Pulmonary artery endothelial cell (primary cell): ENCODE measurements at places on chromosomes 5 and 9. TPM values are rescaled to one million over a fixed set of nuclear protein-coding genes. Genes with fewer than 3 reads are reported as not detected.
A peak's percentile ranks its signal among the peaks of the same experiment; 100 is the strongest.

SLIT3 gene
- 0.25 and 0.99 TPM in 2 replicates for total RNA-seq

DNA sequence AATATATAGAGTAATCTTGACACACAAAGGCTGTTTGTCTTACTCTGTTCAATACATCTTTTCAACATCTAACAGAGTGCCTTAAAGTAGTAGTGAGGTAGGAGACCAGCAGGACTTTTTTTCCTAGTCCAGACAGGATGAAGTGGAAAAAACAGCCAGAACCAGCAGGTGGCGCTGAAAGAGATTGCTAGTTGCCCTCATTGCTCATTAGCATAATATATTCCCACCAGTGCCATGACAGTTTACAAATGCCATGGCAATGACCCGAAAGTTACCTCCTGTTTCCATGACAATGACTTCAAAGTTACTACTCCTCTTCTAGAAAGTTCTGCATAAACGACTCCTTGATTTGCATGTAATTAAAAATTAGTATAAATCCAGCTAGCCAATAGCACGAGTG is 387.4 kb downstream of the ACTL7B start:
- DNase-seq = no peak

- DNase-seq = no peak
These were observed 85.9 kb downstream of the HRH2 start for GRCh38 chr5:175743676-175744210.

SH2D3C gene
- total RNA-seq = 56.8 and 58.3 TPM in 2 replicates

DNA sequence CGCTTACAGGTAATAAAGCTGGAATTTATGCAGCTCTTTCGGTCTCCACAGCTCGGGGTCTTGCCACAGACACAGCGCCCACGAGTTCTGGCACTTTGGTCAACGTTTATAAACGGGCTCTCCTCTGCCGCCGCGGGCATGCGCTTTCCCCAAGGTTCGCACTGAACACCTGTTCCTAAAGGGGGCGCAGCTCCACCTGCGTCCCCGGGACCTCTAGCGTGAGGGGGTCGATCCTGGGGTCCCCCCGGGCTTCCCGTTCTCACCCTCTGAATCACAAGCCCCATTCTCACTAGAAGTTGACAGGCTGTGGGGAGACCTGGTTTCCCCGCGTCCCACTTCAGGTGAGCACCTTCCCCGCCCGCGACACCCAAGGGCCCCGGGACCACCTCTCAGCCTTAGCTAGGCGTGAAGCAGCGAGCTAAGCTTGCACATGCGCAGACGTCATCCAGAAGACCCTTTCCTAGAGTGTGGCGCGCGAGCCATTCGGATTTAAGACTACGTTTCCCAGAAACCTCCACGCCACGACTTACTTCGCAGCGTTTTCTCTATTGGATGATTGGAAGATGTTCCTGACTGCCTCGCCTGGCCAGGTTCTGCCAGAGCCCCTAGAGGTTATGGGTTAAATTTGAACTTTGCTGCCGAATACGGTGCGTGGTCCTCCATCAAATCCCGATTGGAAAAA is 21.3 kb upstream of the ZNF782 start:
- DNase-seq = peak; percentile 56

GRCh38 chr5:129853588-129853987 is 50.7 kb upstream of the CHSY3 start:
- DNase-seq = no peak

DNA sequence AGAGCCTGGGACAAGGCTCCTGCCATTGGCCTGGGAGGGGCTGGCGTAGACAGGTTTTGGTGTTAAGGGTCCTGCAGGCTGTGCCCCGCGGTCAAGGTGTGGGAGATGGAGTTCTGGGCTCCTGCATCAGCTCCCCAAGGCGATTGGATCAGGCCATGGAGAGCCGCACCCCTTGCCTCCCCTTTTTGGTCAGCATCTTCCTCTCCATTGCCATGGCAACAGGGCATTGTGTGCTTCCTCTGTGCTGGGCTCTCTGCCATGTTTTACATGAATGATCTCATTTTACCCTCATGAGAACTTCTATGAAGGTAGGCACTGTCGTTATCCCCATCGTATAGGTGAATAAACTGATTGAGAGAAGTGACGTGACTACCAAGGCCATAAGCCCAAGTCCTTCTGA is 344.3 kb upstream of the CLINT1 start:
- DNase-seq = no peak

LIFR gene
- total RNA-seq = 35.8 and 37.4 TPM in 2 replicates

- no peak for DNase-seq
These were observed 18.6 kb upstream of the SLC6A19 start for GRCh38 chr5:1182633-1183423.

- DNase-seq = no peak
These were observed 164.0 kb downstream of the GHR start for GRCh38 chr5:42587096-42587723.

DNA sequence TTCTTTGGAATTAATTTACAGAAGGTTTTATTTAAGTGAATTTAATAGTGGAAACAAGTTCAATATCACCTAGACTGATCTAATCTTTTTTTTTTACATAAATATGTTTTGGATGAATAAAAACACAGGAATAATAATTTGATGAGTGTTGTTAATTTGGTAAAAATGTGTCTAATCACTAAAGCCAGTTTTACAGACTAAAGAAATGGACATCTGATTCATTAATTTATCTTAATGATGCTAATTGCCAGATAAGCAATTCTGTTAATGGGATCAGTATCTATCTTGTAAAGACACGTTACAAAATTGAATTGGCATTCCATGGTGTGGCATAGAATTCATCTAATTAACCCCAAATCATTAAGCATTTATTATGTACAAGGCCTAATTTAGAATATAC is 743.3 kb upstream of the CDH6 start:
- no peak for DNase-seq

IL9 gene
- total RNA-seq = not detected in 2 replicates

SPATA31C1 gene
- total RNA-seq = not detected in 2 replicates

DNA sequence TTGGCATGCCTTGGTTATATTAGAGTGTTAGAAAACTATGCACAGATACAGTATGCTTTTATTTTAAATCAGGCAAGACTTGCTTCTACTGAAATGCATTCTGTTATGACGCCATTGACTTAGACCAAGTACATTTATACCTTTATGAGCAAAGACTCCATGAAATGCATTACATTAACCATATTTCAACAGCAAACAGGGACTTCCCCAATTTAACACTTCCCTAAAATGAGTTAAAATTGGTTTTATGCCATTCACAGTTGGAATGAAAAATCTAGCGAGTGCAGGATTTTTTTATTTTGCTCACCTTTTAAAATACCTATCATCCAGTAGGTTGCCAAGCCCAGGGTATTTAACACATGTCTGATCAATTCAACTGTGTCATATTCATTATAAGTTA is 272.1 kb upstream of the IZUMO3 start:
- no peak for DNase-seq

DNAJC18 gene
- total RNA-seq = 5.9 and 7.6 TPM in 2 replicates

IL4 gene
- total RNA-seq = not detected in 2 replicates

- DNase-seq = no peak
These were observed 30.6 kb upstream of the ADAMTS2 start for GRCh38 chr5:179375831-179376365.

DNA sequence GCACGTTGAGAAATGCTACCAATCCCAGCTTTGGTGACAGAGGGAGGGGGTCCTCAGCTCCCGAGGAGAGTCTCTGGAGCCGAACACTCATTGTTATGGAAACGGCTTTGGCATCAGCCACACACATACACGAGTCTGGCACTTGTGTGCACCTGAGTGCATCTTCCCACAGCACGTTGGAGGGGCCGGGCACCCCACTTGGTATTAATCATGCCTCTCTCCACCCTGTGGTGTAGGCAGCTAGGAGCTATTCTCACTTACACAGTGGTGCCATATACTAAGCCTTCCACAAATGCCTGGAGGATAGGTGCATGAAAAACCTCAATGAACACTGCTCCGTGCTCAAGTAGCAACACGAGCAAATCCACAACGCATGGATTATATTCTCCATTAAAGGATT is 133.9 kb upstream of the PANK3 start:
- DNase-seq = no peak

DNA sequence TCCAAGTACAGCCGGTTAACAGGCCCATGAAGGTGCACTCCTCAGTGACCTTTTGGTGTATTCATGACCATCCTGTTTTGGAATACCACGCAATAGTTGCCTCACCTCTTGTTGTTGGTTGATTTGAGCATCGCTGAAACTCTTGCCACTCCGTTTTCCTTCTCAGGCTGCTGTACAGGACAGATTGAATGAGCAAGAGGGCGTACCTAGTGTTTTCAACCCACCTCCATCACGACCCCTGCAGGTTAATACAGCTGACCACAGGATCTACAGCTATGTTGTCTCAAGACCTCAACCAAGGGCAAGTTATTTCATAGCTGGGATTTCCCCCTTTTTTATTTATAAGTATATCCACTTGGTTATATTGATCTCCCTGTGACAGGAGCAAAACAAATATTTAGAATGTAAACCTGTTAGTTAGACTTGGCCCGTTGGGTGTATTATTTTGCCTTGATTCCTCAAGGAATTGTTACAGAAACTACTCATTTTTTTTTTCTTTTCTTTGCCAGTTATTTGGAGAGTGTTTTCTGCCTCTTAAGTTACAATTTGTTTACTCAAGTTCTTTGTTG is 38.1 kb downstream of the FAF2 start:
- no peak for DNase-seq

DNA sequence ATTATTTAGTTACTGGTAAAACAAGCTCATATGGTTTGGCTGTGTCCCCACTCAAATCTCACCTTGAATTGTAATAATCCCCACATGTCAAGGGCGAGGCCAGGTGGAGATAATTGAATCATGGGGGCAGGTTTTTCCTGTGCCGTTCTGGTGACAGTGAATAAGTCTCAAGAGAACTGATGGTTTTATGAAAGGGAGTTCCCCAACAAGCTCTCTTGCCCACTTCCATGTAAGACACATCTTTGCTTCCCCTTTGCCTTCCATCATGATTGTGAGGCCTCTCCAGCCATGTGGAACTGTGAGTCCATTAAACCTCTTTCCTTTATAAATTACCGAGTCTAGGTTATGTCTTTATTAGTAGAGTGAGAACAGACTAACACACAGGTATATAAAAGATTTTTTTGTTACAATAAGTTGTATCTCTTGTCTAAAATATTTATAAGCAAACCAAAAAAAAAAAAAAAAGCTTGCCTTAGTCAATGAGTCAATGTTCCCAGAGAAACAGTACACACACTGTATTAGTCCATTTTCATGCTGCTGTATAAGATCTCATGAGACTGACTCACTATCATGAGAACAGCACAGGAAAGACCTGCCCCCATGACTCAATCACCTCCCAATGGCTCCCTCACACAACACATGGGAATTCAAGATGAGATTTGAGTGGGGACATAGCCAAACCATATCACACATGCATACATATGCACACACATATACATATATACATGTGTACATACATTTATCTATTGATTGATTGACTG is 138.3 kb downstream of the BASP1 start:
- DNase-seq = no peak

GRCh38 chr5:39415201-39415600 is 9.6 kb downstream of the DAB2 start:
- DNase-seq = no peak

DNA sequence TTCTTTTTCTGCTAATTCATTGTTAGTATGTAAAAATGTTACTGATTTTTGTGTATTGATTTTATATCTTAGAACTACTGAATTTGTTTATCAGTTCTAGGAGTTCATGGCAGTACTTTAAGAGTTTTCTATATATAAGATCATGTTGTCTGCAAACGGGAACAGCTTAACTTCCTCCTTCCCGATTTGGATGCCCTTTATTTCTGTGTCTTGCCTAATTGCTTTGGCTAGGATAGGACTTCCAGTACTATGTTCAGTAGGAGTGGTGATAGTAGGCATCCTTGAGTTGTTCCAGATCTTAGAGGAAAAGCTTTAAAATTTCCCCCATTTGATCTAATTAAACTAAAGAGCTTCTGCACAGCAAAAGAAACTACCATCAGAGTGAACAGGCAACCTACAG is 20.1 kb downstream of the RCL1 start:
- DNase-seq = no peak

GRCh38 chr9:103988821-103989220 is 105.3 kb upstream of the SMC2 start:
- DNase-seq = no peak

GRCh38 chr9:132319421-132320110 is 35.2 kb downstream of the SETX start:
- peak; percentile 78 for DNase-seq

EXOSC3 gene
- total RNA-seq = 28.7 and 57.0 TPM in 2 replicates

DNA sequence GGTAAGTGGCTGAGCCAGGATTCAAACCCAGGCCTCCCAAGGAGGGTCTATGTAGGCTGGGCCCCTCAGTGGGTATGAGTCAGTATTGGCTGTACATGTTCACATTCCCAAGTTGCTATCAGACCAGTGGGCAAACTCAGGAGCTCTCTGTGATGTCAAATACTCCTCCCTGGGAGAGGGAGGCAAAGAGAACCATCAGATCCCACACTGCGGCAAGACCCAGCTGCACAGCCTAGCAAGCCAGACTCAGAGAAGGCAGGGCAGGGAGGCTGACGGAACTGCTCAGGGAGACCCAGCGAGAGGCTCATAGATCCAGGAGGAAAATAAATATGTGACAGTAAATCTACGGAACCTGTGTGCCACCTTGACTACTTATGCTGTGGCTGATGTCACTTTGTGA is 42.6 kb upstream of the SAP30L start:
- no peak for DNase-seq

TMC1 gene
- 0.46 and 0.99 TPM in 2 replicates for total RNA-seq

DNA sequence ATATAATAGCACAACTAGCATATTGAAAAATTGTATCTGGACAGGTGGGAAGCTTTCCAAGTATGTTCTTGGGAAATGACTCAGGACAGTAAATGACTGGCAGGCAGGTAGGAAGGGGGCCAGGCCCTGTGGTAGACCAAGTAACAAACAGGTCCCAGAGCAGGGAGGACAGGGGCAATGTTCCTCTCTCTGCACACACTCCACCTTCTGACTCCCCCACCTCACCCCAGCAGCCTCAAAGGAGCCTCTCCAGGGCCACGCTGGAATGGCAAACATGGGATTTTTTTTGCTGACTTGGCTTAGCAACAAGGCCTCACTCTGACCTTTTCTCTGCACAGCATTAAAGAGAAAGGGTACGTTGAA is 31.1 kb upstream of the IQGAP2 start:
- no peak for DNase-seq

GRCh38 chr9:70170151-70170790 is 88.5 kb upstream of the SMC5 start:
- DNase-seq = no peak

- DNase-seq = no peak
These were observed 4.4 kb downstream of the MUSK start for GRCh38 chr9:110672873-110673510.

DNA sequence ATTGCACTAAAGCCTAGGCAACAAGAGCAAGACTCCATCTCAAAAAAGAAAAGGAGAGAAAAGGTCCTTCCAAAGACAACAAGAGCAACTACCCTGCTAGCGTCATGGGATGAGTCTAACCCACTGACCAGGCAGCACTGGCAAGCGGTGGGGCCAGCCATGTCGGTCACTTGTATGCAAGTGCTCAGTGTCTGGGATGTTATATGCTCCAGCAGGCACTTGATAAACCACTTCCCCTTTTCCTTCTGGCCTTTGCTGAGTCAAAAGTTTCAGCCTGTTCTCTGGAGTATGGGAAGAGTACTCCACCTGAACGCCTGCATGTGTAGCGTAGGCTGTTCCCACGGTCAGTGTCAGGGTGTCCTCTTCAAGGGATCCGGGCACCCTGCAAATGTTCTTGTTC is 9.2 kb upstream of the MXD3 start:
- DNase-seq = no peak

- no peak for DNase-seq
These were observed 234.8 kb upstream of the TMEM161B start for GRCh38 chr5:88503406-88503805.
